ENCODE measurements at places on chromosomes 12 and 14. TPM values are rescaled to one million over a fixed set of nuclear protein-coding genes. Genes with fewer than 3 reads are reported as not detected.

Gene CLMN
- total RNA-seq, result 0.98 TPM

Gene DIO3
- total RNA-seq, result 0.49 TPM

Gene MARCHF9
- 12.3 TPM for total RNA-seq

Gene SLC6A15
- 56.8 TPM for total RNA-seq

Gene SMIM10L1
- total RNA-seq, result 8.6 TPM

Gene AICDA
- not detected for total RNA-seq

Gene INHBC
- not detected for total RNA-seq

Gene TAPBPL
- 0.98 TPM for total RNA-seq

Gene SERPINA1
- 1.5 TPM for total RNA-seq

Gene INTS13
- total RNA-seq, result 19.4 TPM

Gene COPZ1
- 52.6 TPM for total RNA-seq

Gene TULP3
- 13.0 TPM for total RNA-seq

Gene KCNA5
- 6.6 TPM for total RNA-seq

Gene FAM186B
- total RNA-seq, result not detected

Gene CEBPE
- not detected for total RNA-seq

Gene GARIN6
- total RNA-seq, result not detected

Gene PIK3C2G
- total RNA-seq, result 0.74 TPM

Gene LRRC23
- total RNA-seq, result 7.1 TPM

Gene MDGA2
- 51.1 TPM for total RNA-seq

Gene SLC5A8
- total RNA-seq, result 2.2 TPM

Gene AMN
- 0.25 TPM for total RNA-seq

Gene EIF2S3B
- 0.98 TPM for total RNA-seq

Gene P2RX7
- 1.7 TPM for total RNA-seq

Gene IL22
- not detected for total RNA-seq

Gene TSPAN9
- total RNA-seq, result 16.2 TPM
